Hematopoietic multipotent progenitor cell (in vitro differentiated cells): ENCODE measurements at places on chromosomes 11 and 22. TPM values are rescaled to one million over a fixed set of nuclear protein-coding genes. Genes with fewer than 3 reads are reported as not detected.

The YWHAH gene
- total RNA-seq: 94.8 TPM

The GUCY1A2 gene
- total RNA-seq: under 0.01 TPM

The HBG1 gene
- total RNA-seq: not detected

The MS4A4A gene
- 1.1 TPM for total RNA-seq

The NFAM1 gene
- 3.0 TPM for total RNA-seq

The SCGB2A2 gene
- total RNA-seq: not detected

The POU2AF3 gene
- total RNA-seq: not detected

The ADAMTS15 gene
- total RNA-seq: under 0.01 TPM

The OR5B21 gene
- not detected for total RNA-seq

The CDC42EP1 gene
- total RNA-seq: under 0.01 TPM

The TMEM134 gene
- 30.4 TPM for total RNA-seq

- no peak for DNase-seq
Measured at GRCh38 chr22:39567135-39567946, 3.2 kb upstream of the CACNA1I start.

- DNase-seq: no peak
Measured at GRCh38 chr11:119907122-119907851, 178.3 kb upstream of the NECTIN1 start.

DNA sequence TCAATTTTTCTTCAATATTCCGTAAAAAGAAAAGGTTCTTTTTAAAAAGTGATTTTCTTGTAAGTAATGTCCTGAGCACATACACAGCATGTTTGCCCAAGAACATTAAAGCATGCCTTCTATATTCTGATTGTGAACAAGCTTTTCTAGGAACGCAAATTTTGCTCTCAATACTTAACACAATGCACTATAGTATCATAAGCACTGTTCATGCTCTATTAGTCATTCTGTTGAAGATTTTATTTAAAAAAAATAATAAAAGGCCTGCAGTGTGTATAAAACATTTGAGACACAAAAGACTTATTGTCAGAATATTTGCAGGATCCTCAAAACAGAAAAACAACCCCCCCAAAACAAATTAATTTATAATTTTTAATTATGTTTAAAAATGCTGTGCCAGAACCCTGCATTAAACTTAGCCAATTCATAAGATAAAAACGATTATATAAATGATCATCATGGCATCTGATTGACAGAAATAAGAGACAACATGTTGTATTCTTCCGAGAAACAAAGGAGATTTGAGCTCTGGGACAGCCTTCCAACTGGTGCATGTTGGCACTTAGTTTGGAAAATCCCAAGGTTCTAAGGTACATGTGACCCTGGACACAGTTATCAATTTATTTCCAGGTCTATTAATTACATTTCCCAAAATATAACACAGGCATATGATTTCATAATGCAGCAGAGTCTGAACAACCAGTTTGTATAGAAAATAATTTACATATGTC lies 13.1 kb downstream of the MTMR2 start:
- DNase-seq: no peak

- no peak for DNase-seq
Measured at GRCh38 chr11:120517390-120517761, 5.8 kb downstream of the GRIK4 start.

DNA sequence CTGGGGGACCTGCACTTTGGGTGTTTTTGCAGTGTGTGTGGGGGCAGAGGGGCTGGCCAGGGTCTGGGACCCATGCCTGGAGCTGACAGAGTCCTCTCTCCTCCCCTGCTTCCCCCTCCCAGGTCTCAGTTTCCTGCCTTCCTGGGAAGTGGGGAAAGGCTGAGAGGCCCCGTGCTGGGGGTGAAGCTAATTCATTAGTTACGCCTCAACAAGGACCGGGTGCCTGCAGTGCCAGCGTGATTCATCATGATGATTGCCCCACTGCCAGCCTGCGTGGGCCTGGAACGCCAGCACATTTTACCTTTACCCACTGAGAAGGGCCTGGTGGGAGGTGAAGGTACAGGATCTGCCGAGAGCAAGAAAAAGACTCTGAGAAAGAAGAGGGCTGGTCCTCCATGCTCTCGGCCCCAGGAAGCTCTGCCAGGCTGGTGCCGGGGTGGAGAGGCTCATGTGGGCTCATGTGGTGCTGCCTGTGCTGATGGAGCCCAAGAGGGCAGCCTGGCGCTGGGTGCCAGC lies 2.9 kb upstream of the LRRC10B start:
- no peak for DNase-seq

DNA sequence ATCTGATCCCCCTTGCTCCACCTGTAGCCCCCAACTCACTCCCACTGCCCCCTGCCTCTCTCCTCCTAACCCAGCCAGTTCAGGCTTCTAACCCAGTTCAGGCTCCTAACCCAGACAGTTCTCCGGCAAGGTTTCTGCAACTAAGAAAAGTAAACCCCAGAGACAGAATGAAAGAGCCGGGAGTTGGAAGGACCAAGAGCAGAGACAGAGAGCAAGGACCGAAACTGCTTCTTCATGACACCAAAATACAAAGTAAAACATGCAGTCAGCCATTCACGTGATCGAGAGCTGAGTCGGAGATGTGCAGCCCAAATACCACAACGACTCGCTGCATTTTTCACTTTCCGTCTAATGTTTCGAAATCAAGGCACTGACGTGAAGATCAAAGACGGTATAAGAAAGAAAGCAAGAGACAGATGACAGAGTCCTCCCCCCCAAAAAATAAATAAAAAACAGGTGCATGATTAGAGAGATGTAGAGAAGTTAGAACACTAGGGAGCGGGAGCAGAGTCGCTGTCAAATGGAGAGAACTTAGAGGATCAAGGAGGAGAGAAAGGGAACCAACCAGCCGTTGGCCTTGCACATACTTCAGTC lies 884 bp downstream of the IL10RA start:
- no peak for DNase-seq

GRCh38 chr11:111633756-111634362 lies 31.6 kb downstream of the SIK2 start:
- peak; percentile 10 for DNase-seq

DNA sequence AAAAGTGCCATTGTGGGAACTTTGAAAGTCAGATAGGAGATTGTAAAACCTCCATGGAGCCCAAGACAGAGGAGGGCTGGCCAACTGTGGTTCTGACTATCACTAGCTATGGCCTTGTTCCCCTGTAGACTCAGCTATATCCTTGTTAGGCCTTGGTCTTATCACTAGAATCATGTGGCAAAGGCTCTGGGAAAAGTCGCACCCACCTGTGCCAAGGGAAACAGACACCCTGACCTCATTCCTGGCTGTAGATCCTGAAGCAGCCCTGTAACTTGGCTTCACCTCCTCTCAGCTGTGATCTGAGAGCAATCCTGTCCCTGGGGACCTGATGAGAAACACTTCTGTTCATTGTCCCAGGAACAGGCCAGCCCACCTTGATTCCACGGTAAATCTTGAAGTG lies 566.2 kb downstream of the TMEM135 start:
- no peak for DNase-seq

GRCh38 chr11:123173040-123173855 lies 21.8 kb downstream of the CLMP start:
- no peak for DNase-seq

DNA sequence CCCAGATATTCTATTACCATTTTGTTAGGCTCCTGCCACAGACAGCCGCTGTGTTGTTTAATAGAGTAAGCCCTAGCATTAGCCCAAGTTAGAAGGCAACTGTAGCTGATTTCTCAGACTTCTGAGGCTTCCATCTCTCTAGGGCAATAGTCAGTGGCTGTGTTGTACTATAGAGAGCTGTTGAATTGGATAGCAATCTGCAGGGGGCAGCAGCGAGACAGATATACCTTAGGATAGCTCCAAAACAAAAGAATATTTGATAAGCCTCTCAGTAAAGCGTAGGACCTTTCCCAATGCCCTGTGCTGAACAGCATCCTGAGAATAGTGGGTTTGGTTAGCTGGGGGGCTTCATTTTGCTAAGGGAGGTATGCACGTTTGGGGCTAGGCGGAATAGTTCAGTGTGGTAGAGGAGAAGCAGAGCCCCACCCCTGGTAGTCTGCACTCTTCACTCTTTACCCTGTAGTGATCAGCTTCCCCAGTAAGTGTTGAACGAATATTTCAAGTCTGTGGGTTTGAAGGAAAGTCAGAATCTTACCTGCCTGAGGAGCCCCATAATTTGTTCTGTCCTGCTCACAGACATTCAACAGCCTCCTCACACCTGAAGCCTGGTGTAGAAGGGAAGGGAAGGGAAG lies 515.1 kb downstream of the INSC start:
- DNase-seq: no peak

GRCh38 chr22:46072110-46072881 lies 78.0 kb upstream of the PPARA start:
- DNase-seq: peak; percentile 67

- DNase-seq: peak; percentile 84
Measured at GRCh38 chr11:69298267-69299022, 4.5 kb downstream of the MYEOV start.

- DNase-seq: no peak
Measured at GRCh38 chr11:75766443-75767227, 1.9 kb upstream of the DGAT2 start.

DNA sequence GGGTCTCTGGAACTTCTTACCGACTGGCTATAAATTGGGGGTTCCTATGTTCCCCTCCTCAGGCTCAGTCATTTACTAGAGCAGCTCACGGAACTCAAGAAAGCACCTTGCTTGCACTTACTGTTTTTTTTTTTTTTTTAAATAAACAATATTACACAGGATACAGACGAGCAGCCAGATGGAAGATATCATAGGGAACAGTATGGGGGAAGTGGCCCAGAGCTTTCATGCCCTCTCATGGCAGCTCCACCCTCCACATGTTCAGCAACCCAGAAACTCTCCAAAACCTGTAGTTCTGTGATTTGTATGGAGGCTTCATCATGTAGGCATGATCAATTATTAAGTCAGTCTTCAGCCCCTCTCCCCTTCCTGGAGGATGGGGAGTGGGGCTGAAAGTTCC lies 7.5 kb downstream of the UVRAG start:
- DNase-seq: no peak

GRCh38 chr22:46848197-46848596 lies 85.7 kb downstream of the TBC1D22A start:
- DNase-seq: no peak

GRCh38 chr11:95699631-95700470 lies 89.7 kb downstream of the FAM76B start:
- DNase-seq: no peak

DNA sequence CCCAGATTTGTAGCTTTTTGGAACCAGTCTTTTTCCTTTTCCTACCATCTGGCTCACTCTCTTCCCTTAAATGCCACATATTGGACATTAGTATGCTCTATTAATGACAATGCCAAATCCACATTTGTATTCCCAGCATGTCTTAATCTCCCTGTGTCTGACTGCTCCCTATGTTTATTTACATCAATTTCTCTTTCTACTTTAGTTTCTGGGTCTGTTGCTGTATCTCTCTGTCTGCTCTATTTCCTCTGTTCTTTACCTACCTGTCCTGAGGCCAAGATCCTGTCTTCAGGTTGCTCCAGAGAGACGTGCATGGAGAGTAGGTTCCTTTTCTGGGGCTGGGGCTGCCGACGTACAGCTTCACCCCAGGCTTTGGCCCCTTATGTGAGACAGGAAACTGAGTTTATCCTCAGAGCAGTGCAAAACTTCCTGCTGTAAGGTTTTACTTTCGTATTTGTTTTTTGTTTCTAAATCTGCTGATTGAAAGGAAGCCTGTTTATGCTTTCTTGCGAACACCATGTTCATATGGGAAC lies 25.6 kb downstream of the OR2AG2 start:
- DNase-seq: peak; percentile 59

DNA sequence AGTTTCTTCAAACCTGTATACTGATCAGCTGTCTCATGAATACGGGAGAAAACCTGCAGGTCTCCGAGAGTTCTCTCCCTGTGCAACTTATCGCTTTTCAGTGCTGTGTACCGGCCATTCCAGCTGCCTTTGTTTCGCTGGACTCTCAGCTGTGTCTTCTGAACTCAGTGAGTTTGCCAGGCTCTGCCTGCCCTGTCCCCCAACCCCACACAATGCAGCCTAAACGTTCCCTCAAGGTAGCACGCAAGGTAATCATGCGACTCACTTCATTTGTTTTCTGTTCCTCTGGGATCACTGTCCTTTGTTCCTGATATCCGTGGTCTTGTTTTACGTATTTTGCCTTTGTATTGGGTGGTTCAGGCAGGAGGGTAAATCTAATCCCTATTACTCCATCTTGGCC lies 13.5 kb downstream of the RBM7 start:
- no peak for DNase-seq

- DNase-seq: peak; percentile 30
Measured at GRCh38 chr11:14973621-14974514, 1.7 kb upstream of the CALCA start.

DNA sequence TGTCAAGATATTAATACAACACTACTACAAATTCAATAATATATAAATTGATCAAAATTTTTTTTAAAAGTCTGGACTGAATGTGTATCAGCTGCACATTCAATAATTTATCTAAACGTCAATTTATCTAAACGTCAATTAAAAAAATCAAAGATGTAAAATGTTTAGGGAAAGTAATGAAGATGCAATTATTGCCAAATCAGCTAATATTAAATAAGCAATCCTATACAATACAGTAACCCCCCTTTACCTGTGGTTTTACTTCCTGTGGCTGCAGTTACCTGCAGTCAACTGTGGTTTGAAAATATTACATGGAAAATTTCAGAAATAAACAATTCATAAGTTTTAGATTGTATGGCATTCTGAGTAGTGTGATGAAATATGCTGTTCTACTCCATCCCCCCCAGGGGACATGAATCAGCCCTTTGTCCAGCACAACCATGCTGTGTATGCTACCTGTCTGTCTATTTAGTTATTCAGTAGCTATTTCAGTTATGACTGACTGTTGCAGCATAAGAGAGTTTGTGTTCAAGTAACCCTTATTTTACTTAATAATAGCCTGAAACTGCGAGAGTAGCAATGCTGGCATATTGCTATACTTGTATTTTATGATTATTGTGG lies 72.2 kb downstream of the CWF19L2 start:
- DNase-seq: no peak

- DNase-seq: no peak
Measured at GRCh38 chr22:20648306-20648903, 125.5 kb upstream of the SERPIND1 start.

DNA sequence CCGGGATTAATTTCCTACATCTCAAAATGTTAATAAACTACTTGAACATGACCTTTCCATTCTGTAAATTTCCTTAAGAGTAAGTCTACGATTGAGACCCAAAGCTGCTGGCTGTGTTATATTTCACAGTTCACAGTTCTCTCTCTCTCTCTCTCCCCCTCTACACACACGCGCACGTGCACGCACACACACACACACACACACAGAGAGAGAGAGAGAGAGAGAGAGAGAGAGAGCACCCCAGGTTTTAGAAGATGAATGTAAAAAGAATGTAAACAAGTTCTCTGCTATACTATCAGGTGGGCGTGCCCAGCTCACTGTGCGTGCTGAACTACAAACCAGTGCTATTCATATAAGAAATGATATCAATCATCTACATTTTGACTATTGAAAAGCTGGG lies 3.3 kb downstream of the BDNF start:
- DNase-seq: no peak
